Lung (tissue), 17 donors: ENCODE measurements at places on chromosomes 11 and 22. TPM values are rescaled to one million over a fixed set of nuclear protein-coding genes. Genes with fewer than 3 reads are reported as not detected.

DNA sequence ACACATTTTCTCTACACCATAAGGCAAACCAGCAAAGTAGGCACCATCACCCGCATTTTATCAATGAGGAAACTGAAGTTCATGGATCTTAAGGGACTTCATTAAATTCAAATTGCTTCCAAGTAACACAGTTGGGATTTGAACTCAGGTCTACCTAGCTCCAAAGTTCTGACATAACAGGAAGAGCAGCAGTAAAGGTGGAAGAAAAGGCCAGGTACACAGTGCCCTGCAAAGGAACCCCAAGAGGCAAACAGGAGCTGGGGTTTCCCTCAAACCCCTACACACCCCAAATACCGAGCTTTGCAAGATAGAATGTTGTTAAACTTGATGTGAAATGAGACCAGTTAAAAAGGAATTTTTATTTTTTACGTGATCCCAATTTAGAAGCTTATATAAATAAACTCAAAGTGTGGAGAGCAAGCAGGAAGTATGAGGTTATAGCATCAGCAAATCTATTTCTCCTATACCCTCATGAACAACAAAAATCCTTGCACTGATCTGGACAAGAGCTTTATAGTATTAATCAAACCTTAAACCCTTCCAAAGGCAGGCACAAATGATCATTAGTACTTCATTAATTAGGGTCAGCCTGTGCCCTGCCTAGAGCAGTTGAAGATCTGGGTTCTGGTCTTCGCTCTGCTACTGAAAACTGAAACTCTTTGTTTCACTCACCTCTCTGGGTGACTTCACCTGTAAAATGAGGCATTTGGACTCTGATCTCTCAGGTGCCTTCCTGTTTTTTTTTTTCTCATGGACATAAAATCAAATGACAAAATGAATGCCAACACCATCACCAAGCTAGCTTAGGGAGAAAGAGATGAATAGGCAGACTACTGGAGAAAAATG lies 36.5 kb downstream of the SYTL2 start:
- no peaks in the 10 kb centered on the region for H3K27me3 ChIP-seq
- DNase-seq = no peak
- H3K4me1 ChIP-seq = no peaks in the 10 kb centered on the region
- no peaks in the 10 kb centered on the region for H3K36me3 ChIP-seq

GRCh38 chr22:37166675-37167066 lies 17.0 kb upstream of the IL2RB start:
- H3K27ac ChIP-seq = no peak overlapping the region
- peak; percentile 85 for DNase-seq
- peaks cover 6% of the 10 kb centered on the region for H3K4me1 ChIP-seq
- no peaks in the 10 kb centered on the region for H3K27me3 ChIP-seq
- no peak overlapping the region for H3K4me3 ChIP-seq

- no peaks in the 10 kb centered on the region for H3K4me1 ChIP-seq
- peaks cover 7% of the 10 kb centered on the region for H3K36me3 ChIP-seq
- H3K27me3 ChIP-seq = no peaks in the 10 kb centered on the region
- no peak overlapping the region for H3K27ac ChIP-seq
- H3K4me3 ChIP-seq = no peak overlapping the region
- DNase-seq = no peak
These were observed 69.5 kb downstream of the PRCP start for GRCh38 chr11:82830746-82831145.

DNA sequence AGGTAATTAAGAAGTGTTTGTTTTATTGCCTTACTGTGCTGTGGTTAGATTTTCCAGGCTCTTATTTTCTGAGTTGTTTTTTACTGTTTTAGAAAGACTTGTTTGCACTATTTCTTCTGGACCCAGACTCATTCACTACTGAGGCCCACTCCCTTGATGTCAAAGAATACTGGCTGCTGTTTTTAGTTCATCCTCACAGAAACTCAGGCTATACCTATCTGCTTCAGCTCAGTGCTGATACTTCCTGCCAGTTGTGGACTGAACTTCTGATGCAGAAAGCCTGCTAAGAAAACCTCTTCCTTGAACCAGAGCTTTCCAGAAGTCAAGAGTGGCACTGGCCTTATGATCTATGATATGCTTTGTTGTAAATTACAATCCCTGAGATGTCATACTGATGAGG lies 15.9 kb upstream of the PIK3IP1 start:
- H3K27me3 ChIP-seq = no peaks in the 10 kb centered on the region
- H3K4me1 ChIP-seq = no peaks in the 10 kb centered on the region
- H3K27ac ChIP-seq = no peak overlapping the region
- no peak overlapping the region for H3K4me3 ChIP-seq
- DNase-seq = no peak
- H3K36me3 ChIP-seq = no peaks in the 10 kb centered on the region

GRCh38 chr11:96134602-96135001 lies 208.4 kb downstream of the MAML2 start:
- no peaks in the 10 kb centered on the region for H3K27me3 ChIP-seq
- DNase-seq = peak; percentile 77
- H3K36me3 ChIP-seq = no peaks in the 10 kb centered on the region
- peaks cover 8% of the 10 kb centered on the region for H3K4me1 ChIP-seq
- H3K27ac ChIP-seq = no peak overlapping the region
- no peak overlapping the region for H3K4me3 ChIP-seq

The OR51E2 gene
- total RNA-seq = not detected

GRCh38 chr11:44548032-44548695 lies 17.3 kb upstream of the CD82 start:
- H3K4me3 ChIP-seq = no peak overlapping the region
- no peaks in the 10 kb centered on the region for H3K36me3 ChIP-seq
- no peak for DNase-seq
- H3K27me3 ChIP-seq = no peaks in the 10 kb centered on the region
- H3K27ac ChIP-seq = no peak overlapping the region

GRCh38 chr11:128210148-128210940 lies 377.0 kb downstream of the ETS1 start:
- H3K27ac ChIP-seq = no peak overlapping the region
- peaks cover 11% of the 10 kb centered on the region for H3K4me1 ChIP-seq
- no peak for DNase-seq
- H3K27me3 ChIP-seq = no peaks in the 10 kb centered on the region
- no peaks in the 10 kb centered on the region for H3K36me3 ChIP-seq
- H3K4me3 ChIP-seq = no peak overlapping the region
